Mammary epithelial cell (primary cell): ENCODE measurements at places on chromosomes 2 and 18.

GRCh38 chr2:17171446-17172049 lies 346.7 kb downstream of the RAD51AP2 start:
- DNase-seq: peak; percentile 40

GRCh38 chr2:1366546-1367134 lies 46.6 kb upstream of the TPO start:
- DNase-seq: no peak

DNA sequence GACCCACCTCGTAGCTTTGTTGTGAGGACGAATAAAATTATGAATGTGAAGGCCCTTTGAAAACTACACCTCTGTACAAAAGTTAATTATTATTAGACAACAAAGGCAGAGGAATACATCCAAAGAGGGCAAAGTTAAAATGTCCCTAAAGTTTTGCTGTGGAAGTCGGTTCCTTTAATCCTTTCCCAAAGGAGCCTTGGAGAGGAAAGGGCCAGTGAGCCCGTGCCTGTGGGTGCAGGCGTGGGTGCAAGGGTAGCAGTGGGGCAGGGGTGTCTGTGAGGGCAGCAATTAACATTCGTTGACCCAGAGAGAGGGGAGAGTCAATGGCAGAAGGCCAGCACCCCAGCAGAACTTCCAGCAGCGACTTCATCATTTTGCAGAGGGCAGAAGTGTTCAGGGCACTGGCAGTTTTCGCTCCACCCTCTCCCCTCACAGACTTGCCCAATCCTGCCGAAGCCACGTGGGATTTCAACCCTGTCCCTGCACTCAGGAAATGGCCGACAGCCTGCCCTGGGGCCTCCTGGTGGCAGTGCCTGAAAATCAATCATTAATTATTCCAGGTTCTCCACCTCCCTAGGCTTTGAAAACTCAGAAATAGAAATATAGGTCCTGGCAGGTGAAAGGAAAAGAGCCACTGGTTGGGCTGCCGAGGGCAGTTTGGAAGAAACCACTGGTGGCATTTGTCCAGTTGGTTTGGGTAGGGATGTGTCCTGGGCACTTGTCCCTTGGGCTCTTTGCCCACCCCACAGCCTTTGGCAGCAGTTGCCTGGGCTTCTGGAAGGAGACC lies 4.2 kb upstream of the PAX8 start:
- DNase-seq: peak; percentile 81

DNA sequence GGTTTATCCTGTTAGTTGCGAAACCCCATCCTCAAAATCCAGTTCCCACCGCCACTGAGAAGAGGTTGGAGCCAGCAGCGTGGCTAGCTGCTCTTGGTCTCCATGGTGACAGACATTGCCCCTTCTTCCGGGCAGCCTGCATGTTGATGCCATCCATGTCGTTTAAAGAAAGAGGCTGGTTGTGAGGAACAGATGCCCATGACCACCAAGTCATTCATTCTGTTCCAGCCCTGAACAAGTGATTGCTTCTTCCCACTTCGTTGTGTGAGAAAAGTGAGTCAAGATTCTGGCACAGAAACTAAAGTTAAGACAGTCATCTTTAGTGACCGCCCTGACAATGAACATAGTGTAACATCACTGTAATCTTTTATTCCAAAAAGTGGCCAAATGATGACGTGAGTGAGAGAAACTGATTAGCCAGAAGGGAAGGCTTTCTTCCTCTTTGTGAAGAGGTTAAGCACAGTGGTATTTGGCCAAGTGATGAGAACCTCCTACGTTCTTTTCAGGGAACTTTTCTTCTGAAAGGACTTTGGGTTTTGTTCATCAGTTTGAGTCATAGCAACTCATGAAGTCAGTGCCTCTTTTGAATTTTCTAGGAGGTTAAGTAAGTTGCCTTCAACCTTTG lies 272.5 kb downstream of the GALR1 start:
- no peak for DNase-seq

DNA sequence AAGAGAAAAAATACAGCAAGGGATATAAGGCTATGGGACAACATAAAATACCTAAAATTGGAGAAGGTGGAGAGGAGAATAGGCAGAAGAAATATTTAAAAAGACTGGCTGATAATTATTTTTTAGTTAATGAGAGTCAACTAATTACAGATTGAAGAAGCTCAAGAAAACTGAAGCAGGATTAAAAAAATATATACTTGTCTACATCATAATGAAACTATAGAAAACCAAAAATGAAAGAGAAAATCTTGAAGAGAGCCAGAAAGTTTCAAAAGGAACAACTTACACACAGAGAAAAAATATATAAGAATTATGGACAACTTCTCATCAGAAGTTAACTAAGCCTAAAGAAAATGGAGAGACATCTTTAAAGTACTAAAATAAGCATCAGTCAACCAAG lies 62.9 kb upstream of the APCDD1 start:
- DNase-seq: no peak

- no peak for DNase-seq
Observed at GRCh38 chr2:74142340-74142739, 5.4 kb downstream of the BOLA3 start.

GRCh38 chr18:11104307-11104706 lies 45.1 kb downstream of the PIEZO2 start:
- DNase-seq: no peak

DNA sequence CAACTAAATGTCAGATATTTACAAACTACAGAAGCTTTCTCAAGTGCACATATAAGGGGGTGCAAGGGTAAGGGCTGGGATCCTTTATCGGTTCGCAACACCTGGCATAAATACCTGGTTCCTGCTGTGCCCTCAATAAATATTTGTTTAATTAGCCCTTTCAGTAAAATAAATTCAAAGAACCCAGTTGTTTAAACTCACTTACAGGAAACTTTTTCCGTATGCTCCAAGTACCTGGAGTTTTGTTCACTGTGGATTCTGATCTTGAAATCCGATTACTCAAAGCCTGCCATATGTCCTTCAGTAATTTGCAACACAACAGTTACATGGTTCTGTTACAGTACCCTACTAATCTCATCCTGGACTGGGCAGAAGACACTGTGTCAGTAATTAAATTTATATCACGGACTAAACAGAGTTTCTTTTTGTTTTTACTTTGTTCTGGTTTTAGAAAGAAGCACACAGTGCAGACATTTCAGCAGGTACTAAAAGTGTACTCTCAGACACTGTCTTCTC lies 36.9 kb downstream of the TBC1D8 start:
- no peak for DNase-seq

- peak; percentile 21 for DNase-seq
Observed at GRCh38 chr2:148614014-148614321, 30.6 kb upstream of the EPC2 start.

GRCh38 chr2:18910843-18911242 lies 321.5 kb upstream of the NT5C1B start:
- DNase-seq: peak; percentile 85

DNA sequence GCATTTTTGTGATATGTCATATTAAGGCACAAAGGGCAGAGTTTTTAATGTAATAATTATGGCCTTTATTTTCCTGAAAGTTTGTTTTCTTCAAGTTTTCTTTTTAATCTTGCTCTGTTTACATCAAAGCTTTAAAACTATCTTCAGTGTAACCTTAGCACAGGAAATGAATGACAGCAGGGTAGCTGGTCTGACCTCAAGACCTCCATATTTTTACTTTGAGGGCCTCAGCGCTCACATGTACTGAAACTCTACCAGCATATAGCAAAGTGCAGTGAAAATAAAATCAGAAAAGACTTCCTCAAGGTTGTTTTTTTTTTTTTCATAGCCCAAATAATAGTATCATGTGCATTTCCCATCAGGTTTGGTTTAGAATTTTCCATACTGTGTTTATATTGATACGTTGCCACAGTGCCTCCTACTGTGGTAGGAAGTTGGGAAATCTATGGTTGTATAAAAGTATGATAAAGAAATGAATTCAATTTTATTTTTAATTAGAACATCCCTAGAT lies 163.4 kb downstream of the UBE2E3 start:
- no peak for DNase-seq

DNA sequence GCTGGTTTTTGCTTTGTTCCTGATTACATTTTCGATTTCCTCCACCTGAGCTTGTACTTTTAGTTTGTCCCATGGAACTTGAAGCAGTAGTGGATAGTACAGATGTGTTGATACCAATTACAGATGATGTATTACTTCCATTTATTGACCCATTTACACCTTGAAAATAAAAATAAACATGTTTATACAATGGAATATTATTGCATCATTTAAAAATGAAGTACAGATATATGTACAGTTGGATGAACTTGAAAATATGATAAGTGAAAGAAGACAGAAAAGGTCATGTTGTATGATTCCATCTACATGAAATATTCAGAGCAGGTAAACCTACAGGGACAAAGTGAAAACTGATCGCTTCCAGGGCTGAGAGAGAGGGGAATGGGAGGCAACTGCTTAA lies 160.3 kb upstream of the WDSUB1 start:
- DNase-seq: no peak

DNA sequence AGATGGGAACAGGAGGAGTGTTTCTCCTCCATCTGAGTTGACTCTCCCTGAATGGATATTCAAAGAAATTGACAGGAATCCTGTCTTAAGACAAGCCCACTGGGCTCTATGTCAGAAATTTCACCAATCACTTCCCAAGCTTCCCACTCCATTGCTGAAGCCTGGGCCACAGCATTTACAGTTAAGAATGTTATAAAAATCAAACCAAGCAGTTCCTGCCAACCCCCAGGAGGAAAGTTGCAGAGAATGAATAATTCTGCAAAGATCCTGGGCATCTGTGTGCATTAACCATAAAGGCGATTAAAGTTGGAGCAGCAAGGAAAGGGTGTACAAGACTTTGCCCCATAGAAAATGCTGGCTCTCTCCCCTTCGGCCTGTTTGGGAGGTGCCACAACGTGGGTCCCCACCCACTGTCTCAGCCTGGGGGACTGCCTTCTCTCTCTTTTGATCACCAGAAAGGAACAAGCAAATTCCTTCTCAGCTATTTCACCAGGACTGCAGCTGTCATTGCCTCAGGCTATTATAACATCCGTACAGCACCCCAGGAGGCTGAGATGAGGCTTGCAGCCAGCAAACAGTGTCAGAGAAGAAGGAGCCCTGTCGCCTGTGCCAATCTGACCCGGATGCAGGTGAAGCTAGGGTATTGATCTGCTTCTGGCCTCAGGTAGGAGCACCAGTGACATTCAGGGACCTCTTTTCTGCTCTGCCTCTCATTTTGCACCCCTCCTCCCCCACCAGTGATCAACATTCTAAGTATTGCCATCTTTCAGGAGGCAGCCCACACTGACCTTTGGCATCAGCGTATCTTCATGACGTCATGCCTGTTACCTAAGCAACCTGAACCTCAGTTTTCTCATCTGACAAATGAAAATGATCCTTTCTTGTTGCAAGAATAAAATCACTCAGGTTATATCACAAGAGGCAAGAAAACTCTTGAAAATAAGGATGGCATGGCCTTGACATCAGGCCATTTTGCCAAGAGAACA lies 219.0 kb downstream of the SH3BP4 start:
- peak; percentile 56 for DNase-seq

- DNase-seq: no peak
Observed at GRCh38 chr2:136128905-136129304, 11.0 kb upstream of the CXCR4 start.

DNA sequence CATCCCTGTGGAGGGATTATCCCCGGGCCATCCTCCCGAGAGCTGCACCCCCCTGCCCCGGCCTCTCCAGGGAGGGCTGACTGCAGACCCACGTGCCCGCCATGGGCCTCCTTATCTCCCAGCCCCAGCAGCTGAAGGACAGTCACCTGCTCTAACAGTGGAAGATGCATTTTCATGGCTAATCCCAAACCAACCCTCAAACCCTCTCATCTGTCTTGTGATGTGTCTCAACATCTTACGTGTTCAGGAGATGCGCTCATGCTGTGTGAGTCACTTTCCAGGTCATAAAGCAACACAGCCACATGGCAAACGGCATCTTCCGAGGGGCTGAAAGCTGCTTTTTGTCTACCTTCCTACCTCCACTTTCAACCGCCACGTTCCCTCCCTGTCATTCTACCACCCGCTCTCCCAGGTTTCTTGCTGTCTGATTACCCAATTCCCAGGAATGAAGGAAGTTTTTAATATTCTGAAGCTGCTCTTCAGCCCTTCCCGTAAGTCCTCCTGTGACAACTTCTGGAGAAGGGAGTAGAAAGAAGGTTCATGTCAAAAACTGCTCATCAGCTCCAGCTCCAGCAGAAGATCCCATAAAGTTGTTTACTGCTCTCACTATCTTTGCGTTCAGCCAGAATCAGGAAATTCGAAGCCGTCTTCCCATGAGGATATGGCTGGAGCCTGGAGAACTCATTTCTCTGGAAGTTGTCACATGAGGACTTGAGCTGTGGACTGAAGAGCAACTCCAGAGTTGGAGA lies 54.5 kb downstream of the MBP start:
- DNase-seq: peak; percentile 33

GRCh38 chr18:5891184-5891853 lies 4.0 kb downstream of the TMEM200C start:
- DNase-seq: no peak

DNA sequence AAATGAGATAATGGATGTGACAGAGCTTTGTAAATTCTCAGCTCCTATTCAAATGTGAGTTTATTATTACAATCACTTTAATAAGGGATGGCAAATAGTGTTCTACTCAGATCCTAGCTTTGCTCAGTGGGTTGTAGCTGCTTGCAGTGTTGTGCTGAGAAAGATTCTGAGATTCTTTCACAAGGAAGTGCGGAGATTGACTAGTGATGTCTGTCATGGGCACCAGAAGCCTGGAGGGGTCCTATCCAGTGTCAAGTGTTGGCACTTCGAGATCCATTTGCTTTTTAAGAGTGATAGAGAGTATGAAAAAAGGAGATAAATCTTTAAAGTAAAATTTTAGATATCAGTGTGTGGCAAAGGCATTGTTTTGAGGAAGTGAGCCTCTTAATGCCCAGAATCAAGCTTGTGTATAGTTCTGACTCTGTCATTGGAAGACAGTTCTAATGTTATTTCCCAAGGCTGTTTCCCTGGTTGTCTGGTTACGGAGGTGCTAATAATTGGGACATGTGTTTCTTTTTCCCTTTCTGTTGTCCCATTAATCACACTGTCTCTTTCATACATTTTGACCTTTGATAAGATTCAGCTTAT lies 181.7 kb upstream of the SPRED2 start:
- DNase-seq: no peak

DNA sequence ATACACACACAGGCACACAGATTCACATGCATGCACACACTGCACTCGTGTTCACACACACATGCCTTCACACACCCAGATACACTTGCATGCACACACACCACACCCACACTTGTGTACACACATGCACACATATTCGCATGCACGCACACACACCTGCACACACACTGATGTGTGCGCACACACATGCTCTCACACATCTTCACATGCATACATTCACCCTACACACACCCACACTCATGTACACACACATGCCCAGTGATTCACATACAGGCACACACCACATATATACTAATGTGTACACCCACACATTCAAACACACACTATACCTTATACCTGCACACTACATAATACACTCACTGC lies 181.6 kb downstream of the LOXHD1 start:
- no peak for DNase-seq

GRCh38 chr2:236239276-236240065 lies 24.7 kb downstream of the ASB18 start:
- no peak for DNase-seq
